Activated CD8-positive, alpha-beta memory T cell treated with anti-CD3 and anti-CD28 coated beads, Interleukin-2, amount 50 U/mL, for 4 hours (primary cell): ENCODE measurements at places on chromosomes 3 and 15.

- DNase-seq: no peak
Measured at GRCh38 chr3:61913701-61914100, 352.3 kb downstream of the PTPRG start.

DNA sequence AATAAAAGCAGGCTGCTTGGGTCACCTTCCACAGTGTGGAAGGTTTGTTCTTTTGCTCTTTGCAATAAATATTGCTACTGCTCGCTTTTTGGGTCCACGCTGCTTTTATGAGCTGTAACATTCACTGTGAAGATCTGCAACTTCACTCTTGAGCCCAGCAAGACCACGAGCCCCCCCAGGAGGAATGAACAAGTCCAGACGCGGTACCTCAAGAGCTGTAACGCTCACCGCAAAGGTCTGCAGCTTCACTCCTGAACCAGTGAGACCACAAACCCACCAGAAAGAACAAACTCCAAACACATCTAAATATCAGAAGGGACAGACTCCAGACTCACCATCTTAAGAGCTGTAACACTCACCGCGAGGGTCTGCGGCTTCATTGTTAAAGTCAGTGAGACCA, 47.5 kb upstream of the CCR4 start:
- no peak for DNase-seq

DNA sequence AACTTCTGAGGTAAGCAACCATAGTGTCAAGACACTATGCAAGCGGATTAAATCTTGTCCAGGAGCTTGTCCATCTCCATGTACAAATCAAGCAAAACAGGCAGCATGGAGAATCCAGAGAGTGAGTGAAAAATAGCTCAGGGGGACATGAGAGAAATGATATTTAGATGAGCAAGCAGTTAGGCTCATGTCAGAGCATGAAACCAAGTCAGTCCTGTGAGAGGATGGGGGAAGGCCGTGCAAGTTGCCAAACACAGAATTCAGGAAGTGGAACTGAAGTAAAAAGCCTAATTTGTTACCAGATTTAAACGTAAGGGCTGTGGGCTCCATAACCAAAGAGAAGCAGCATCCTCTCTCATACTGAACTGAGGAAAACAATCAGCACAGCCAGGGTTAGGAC, 995.9 kb downstream of the MCTP2 start:
- DNase-seq: no peak

DNA sequence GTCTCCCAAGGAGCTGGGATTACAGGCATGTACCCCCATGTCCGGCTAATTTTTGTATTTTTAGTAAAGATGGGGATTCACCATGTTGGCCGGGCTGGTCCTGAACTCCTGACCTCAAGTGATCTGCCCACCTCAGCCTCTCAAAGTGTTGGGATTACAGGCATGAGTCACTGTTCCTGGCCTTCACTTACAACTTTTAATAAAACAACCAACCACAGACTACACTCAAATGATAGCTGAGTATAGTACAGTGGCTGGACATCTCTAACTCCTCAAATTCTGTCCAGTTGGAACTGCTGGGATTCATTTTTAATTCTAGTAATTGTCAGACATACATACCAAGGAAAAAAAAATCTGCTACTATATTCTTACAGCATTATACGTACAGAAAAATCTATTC, 71.0 kb downstream of the PBRM1 start:
- DNase-seq: no peak

GRCh38 chr3:13040361-13041074, 32.7 kb downstream of the IQSEC1 start:
- peak; percentile 50 for DNase-seq

DNA sequence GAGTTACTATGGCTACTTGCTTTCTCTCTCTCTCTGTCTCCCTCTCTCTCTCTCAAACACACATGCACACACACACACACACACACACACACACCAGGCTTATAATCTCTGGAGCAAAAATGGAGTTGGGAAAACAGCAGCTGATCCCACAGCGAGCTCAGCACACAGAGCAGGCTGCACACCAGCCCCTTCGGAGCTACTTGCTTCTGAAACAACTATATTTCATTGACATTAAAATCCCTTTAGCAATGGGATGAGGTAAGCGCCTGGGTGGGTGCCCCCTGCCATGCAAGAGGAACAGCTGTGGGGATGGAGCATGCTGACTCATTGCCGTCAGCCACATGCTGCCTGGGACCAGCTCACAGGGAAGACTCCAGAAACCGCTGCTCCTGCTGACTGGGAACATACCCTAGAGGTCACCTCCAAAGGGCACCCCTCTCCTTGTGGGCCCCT, 45.7 kb downstream of the B3GNT5 start:
- DNase-seq: no peak

DNA sequence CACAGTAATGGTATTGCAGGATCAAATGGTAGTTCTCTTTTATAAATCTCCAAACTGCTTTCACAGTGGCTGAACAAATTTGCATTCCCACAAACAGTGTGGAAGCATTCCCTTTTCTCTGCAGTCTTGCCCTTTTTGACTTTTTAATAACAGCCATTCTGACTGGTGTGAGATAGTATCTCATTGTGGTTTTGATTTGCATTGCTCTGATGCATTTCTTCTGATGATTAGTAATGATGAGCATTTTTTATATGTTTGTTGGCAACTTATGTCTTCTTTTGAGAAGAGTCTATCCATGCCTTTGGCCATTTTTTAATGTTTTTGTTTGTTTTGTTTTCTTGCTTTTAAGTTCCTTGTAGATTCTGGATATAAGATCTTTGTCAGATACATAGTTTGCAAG, 316.1 kb upstream of the TMCO5A start:
- no peak for DNase-seq

GRCh38 chr15:33910741-33911140, 57.6 kb upstream of the CHRM5 start:
- DNase-seq: no peak

DNA sequence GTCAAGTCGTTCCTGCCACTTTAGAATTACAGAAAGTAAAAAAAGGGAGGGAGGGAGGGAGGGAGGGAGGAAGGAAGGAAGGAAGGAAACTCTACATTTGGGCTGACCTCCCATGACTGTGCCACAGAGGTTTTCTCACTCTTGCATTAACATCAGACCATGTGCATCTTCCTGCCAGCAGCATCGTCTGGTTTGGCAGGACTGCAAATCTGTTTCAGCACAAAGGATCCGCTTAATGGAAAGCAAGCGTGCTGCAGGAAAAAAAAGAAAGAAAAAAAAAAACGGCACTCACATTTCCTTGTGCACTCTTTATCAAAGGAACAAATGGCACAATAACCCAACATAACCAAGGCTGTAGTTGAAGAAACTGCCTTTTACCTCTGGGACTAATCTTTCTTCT, 148.8 kb upstream of the HES1 start:
- DNase-seq: no peak

DNA sequence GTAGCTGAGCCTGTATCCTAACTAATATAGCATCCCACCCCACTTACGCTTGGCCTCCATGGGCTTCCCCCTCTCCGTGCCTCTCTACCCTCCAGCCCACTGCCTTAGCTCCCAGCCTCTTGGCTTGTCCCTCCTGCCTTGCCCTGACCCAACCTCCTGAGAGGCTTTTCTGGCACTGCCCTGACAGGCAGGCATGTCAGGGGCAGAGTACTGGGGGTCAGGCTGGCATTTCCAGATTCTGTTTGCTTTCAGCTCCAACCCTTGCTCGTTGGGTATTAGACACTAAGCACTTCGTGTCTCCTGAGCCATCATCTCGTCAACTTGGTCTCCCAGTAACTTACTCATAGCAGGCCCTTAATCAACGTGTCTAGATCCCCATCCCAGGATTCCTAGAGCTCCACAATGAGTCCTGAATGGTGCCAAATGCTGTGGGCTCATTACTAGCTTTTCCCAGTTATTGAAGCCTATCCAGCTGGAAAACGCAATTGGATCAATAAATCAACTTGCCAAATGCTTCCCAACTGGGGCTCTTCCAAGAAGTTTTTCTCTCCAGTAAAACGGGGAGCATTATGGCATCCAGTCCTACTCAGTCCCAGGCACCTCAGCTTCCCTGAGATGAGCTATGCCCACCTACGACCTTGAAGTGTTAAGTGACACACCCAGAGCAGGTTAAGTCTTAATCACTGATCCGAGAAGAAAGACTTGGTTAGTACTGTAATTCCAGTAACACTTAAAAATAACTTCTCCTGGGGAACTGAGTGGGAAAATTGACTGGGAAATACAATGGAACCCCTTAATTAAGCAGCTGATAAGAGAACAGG, 78.5 kb upstream of the DLG1 start:
- no peak for DNase-seq

GRCh38 chr3:155753038-155753639, 8.3 kb upstream of the PLCH1 start:
- DNase-seq: no peak

DNA sequence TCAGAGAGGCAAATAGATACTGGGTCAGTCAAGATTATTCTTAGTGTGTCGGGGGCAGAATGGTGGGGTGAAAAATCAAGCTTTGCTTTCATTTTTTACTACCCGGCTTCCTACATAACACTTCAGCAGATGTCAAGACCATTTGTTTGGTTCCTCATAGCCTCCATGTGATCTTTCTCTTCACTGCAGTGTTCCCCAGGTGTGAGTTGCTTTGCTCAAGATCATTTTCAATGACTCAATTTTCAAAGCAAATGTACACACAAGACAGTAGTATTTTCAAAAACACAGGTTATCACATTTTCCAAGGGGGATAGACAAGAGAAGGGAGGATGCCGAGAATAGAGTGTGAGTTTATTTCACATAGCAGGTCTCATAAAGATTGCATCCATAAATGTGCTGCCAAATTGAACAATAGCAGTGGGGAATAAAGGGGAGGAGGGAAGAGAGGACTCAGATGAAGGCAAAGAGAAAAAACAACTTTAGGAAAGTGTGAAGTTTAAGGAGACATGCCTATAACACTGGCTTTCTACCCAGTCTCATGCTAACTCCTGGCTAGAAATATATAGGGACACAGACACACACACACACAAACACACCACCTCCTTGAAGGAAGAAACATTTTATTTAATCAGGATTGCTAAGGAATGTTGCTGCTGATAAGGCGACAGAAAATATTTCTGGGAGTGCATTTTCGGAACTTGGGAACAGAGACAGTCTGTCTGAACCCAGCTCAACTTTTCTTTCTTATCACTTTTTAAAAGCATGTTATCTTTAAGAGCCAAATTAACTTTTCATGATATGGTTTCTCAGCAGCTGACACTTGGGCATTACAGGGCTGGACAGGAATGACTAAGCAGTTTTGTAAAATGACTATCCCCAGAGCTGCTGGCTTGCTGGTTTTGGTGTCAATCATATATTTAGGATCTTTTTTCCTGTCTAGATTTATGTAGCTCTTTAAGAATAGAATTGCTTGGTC, 402.4 kb downstream of the RBMS3 start:
- DNase-seq: no peak

- no peak for DNase-seq
Measured at GRCh38 chr3:195823999-195824398, 12.3 kb upstream of the MUC4 start.

DNA sequence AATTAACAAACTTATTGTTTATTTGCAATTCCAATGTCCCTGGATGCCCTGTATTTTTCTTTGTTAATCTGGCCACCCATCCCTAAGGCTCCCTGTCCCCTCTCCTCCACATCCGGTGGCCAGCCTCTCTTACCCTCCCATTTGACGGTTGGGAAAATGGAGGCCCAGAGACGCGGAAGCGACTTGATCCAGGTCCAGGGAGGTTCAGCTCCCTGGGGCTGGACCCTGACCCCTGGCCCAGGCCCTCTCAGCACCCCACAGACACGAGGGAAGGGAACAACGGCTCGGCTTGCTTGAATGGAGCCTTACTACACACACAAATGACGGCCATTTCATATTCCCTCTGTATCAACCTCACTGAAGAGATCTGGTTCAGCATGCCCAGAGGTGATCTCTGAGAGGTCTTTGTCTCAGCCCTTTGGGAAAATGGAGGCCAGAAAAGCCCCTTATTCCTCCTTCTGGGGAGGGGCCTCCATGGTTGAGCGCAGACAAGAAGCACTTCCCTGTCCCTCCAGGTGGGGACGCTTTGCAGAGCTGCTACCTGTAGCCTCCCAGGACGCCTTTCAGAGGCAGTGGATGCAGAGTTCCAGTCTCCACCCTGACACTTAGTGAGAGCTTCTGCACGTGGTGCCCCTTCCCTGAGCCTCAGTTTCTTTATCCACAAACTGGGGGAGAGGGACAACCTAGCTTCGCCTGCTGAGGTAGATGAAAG, 82.1 kb downstream of the ATP2B2 start:
- DNase-seq: no peak

DNA sequence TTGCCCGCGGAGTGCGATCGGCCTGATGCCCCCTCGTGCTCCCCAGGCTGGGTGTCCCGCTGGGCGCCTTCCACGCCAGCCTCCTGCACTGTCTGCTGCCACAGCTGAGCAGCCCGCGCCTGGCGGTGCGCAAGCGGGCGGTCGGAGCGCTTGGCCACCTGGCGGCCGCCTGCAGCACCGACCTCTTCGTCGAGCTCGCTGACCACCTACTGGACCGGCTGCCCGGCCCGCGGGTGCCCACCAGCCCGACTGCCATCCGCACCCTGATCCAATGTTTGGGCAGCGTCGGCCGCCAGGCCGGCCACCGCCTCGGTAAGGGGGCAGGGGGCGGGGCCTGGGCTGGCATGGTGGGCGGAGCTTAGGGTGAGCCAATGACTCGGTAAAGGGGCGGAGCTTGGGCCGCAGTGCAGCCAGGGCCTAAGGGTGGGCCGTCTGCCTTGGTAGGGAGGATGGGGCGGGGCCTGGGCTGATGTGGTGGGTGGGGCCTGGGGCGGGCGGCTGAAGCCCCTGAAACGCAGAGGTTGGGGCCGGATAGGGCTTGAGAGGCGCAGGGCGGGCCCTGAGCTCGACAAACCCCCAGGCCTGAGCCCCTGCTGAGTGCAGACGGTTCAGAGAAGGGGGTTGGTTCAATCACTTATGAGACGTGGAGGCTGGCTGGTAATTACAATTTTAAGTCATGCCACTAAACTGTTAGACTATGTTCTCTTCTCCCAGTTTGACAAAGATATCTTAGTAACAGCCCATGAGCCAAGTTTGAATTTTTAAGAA, 13.7 kb downstream of the CAND2 start:
- peak; percentile 96 for DNase-seq

- no peak for DNase-seq
Measured at GRCh38 chr15:77118882-77119321, 48.0 kb upstream of the TSPAN3 start.

- DNase-seq: no peak
Measured at GRCh38 chr3:159787178-159787574, 201.5 kb upstream of the IL12A start.

DNA sequence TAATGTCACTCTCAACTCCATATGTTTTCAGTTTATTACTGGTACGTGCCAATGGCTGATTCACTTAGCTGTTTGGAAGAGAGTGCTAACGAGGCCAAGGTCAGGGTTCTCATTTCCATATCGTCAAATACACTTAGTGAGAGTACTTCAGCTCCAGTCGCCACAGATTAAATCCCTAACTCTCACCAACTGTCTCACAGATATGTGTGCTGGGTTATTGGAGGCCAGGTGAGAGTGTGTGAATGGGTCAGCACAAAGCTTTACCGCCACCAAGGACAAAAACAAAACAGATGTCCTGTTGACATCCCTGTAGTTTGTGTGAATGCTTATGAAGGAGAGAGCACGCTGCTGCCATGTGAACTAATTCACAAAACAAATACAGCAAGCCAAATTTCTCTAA, 133.5 kb upstream of the TBL1XR1 start:
- DNase-seq: no peak

GRCh38 chr15:59703979-59704796, 15.1 kb upstream of the BNIP2 start:
- no peak for DNase-seq
